ENCODE measurements at places on chromosomes 2 and 18.

- DNase-seq, result peak; percentile 68
Measured at GRCh38 chr2:207352978-207353671, 176.6 kb upstream of the CREB1 start.

DNA sequence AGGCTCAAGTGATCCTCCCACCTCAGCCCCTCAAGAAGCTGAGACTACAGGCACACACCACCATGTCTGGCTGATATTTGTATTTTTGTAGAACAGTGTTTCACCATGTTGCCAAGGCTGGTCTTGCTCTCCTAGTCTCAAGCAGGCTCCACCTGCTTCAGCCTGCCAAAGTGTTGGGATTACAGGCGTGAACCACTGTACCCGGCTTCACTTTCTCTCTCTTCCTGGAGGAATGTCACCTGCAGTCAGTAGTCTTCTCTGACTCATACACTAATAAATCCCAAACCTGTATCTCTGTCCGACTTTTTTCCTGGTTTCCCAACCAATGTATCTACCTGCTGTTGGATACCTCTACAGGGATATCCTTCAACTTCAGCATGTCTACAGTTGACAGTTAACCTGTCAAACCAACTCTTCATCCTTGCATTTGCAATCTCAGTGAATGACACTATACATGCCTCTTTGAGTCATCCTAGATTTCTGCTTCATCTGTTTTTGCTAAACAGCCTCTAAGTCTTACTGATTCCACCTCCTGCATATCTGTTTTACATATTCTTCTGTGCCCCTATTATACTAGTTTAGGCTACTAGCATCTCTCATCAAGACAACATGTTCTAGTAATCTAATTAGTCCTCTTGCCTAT is 54.5 kb downstream of the RBBP8 start:
- no peak for DNase-seq

DNA sequence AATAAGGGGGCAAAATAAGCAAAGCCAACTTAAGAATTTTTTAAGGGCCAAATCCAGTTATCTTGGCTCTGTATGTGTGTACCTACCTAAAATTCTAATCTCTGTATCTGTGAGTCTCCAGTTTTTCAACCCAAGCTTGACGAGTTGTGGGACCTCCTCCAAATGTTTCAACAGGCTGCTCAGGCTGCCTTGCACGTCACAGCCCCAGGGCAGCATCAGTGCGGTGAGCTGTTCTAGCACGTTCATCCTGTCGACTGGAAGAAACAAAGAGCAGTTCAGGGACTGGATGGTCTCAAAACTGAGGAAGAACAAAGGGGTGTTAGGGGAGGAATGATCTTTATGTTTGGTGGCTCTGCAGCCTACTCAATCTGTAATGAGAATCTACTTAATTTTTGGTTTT is 29.4 kb downstream of the NLRC4 start:
- no peak for DNase-seq

DNA sequence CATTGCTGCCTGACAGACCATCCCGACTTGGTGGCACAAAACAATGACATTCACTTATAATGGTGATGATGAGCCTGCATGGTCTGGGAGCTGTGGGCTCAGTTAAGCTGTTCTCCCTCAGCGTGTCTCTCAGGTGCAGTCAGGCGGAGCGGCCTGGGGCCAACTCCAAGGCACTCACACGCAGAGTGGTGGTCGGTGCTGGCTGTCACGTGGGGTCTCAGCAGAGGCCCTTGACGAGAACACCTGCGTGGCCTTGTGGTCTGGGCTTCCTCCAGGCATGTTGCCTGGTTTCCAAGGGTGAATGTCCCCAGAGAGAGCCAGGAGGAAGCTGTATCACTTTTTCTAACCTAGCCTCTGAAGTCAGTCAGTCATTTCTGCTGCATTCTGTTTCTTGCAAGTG is 29.8 kb downstream of the ARMC9 start:
- DNase-seq, result no peak

- DNase-seq, result no peak
Measured at GRCh38 chr2:8714283-8714682, 32.4 kb downstream of the ID2 start.

DNA sequence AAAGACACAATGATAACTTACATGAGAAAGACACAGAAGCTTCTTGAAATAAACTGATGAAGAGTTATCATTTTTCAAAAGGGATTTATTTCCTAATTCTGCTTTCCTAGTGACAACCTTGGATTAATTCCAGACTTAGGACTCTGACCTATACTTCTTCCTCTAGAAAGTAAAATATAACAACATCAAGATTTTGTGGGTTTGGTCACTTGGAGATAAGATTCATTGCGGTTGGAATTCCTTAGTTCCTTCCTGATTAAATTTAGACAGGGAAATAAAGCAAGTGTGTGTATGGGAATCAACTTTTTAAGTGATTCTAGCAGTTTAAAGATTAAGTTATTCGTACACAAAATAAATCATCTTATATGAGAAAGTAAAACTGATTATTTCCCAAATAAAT is 208.4 kb upstream of the CCDC150 start:
- DNase-seq, result no peak

Data from NCI-H524 (cell line).